ENCODE measurements at places on chromosomes 6 and 20. TPM values are rescaled to one million over a fixed set of nuclear protein-coding genes. Genes with fewer than 3 reads are reported as not detected.

The GNAS-AS1 gene
- 1.3 TPM for total RNA-seq

The BPI gene
- total RNA-seq = not detected

The ADGRF1 gene
- total RNA-seq = 5.5 TPM

The MEP1A gene
- total RNA-seq = not detected
